ENCODE measurements at places on chromosomes 1 and 21.

GRCh38 chr21:45080639-45081414, 6.4 kb downstream of the ADARB1 start:
- DNase-seq = no peak

- no peak for DNase-seq
These were observed 179.3 kb downstream of the ETS2 start for GRCh38 chr21:38984982-38985567.

DNA sequence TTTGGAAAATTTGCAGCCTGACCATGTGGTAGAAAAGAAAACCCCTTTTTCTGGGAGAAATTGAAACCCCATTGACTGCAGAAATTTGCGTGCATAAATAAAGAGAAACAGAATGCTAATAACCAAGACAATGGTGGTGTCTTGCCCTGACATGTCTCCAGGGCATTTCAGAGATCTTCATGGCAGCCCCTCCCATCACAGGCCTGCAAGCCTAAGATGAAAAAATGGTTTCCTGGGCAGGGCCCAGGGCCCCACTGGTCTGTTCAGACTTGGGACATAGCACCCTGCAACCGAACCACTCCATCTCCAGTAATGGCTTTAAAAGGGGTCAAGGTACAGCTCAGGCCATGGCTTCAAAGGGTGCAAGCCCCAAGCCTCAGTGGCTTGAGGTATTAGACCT, 71.6 kb upstream of the SGIP1 start:
- DNase-seq = no peak

GRCh38 chr1:15956150-15956549, 19.8 kb downstream of the ZBTB17 start:
- DNase-seq = no peak

DNA sequence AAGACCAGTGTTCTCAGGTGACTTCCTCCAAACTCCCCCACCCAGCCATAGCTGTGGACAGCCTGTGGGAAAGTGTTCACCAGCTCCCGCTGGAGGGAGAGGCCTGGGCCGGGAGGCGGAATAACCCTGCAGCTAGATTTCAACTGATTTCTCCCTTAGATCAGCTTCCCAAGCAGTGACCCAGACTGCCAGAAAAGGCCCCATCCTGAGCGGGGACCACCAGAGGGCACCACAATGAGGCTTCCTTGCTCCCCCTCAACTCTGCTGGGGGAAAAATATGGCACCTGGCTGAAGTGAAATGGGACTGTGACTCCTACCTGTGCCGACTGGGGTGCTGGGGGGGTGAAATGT, 50.8 kb downstream of the RHBG start:
- no peak for DNase-seq

GRCh38 chr1:2541619-2542245, 11.7 kb upstream of the HES5 start:
- no peak for DNase-seq

DNA sequence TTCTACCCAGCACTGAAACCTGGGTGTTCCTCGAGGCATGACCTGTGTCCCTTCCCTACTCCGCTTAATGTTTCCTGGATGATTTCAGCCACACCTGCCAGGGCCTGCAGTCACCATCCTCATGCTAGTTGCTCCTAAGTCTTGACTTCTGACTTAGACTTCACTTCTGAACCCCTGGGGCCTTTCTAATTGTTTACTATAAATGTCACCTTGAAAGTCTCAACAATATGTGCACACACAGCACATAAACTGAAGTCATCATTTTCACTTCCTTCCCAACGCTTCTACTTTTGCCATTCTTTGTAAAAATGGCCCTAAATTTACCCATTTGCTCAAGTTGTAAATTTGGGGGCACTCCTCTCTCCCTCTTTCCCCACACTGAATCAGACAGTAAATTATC, 141.1 kb downstream of the DYRK1A start:
- no peak for DNase-seq

- DNase-seq = peak; percentile 60
These were observed 7.7 kb downstream of the ARHGEF19 start for GRCh38 chr1:16204634-16205333.

DNA sequence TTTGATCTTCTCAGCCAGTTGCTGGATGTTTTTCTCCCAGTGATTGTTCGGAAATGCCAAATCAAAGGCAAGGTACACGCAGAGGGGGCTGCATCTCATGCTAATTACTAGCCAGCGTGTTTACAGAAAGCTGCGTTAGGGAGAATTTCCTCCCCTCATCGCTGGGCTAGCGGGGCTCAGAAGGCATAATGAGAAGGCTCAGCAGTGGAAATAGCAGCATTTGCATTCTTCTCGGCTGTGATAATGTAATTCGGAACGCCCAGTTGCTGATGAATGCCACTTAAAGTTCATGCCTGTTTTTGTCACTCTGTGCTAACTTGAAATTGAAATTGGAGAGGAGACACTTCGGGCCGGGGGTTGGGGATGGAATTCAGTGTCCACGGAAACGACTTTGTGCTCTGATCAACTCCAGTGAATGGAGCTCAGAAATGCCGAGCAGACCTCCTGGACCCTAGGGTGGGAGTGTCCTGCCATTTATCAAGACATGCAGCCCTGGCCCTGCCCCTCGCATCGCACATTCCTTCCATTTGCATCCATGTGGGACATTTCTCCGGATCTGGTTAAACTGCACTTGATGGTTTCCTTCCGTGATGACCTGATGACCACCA, 313.4 kb upstream of the C1orf174 start:
- no peak for DNase-seq

DNA sequence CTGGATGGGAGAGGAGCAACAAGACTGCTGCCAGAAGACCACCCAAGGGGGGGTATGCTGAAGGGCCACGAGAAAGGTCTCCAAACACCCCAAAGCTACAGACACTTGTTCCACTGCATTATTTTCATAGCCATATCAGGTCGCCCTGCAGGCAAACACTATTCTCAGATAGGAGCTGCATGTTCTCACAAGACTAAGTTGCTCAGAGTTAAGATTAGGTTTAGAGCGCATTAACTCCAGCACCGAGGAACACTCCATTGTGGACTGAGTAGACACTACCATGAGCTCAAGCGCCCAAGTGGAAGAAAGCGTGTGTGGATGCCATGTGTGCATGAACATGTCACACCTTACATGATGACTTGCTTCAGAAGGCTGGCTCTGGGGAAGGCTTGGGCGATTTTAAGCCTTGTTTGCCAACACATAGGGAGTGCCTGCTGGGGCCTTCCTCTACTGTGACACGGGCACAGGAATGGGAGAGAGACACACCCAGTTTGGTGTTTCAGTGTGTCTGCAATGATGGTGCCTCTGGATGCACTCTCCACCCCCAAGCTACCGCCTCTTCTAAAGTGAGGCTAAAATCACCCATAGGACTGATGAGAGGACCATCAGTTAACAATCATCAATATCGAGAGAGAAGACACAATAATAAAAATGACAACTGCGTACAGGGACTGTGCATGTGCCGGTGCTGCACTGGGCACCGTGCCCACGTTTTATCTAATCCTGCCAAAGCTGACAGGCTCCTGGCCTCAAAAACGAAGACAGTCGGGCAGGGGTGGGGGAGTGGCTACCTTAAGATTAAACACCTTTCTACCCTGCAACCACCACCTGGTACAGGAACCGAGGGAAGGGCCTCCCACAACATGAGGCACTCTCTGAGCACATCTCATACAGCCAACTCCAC, 34.9 kb downstream of the SSBP3 start:
- no peak for DNase-seq

DNA sequence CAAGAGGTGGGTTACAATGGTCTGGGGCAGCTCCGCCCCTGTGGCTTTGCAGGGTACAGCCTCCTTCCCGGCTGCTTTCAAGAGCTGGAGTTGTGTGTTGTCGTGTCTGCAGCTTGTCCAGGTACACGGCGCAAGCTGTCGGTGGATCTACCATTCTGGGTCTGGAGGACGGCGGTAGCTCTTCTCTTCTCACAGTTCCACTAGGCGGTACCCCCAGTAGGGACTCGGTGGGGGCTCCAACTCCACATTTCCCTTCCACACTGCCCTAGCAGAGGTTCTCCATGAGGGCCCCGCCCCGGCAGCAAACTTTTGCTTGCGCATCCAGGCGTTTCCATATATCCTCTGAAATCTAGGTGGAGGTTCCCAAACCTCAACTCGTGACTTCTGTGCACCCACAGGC, 12.3 kb upstream of the CDCP2 start:
- no peak for DNase-seq

DNA sequence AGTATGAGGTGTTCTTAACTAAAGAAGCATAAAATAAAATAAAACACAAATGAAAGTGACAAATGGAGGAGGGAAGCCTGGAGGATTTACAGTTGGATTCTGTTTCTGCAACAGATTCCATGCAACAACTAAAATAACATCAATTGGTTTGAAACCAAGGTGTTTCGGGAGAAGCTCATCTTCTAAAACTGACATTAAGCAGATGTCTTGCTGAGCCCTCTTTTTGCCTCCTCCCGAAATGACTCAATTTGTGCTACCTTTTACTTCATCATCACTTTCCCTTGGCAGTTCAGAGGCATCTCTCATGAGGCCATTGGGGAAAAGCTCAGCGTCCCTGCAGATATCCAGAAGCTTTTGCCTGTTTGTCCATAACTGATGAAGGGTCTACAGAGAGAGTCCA, 121.6 kb upstream of the ADAR start:
- no peak for DNase-seq

GRCh38 chr1:53145619-53145941, 3.1 kb upstream of the SLC1A7 start:
- DNase-seq = no peak

DNA sequence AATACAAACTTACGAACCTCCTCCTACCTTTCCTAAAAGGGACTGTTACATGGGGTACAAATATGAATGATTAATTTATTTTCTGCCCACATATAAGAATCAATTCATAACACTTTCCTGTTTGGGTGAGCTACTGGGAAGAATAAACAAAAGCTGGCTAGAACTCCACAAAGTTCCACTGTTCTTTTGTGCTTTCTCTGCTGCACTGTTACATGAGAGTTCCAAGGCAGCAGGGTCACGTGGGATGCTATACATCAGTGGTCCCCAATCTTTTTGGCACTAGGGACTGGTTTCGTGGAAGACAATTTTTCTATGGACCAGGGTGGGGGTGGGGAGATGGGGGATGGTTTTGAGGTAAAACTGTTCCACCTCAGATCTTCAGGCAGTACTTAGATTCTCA, 2.2 kb upstream of the ANGPTL7 start:
- no peak for DNase-seq

- no peak for DNase-seq
These were observed 71.0 kb downstream of the RGS13 start for GRCh38 chr1:192706936-192707335.

GRCh38 chr1:78071696-78072095, 25.9 kb downstream of the GIPC2 start:
- DNase-seq = no peak

All from NCI-H524 (cell line).